Muscle of arm (tissue), 14 donors: ENCODE measurements at places on chromosomes 12 and 14. TPM values are rescaled to one million over a fixed set of nuclear protein-coding genes. Genes with fewer than 3 reads are reported as not detected.
A peak's percentile ranks its signal among the peaks of the same experiment; 100 is the strongest.

DNA sequence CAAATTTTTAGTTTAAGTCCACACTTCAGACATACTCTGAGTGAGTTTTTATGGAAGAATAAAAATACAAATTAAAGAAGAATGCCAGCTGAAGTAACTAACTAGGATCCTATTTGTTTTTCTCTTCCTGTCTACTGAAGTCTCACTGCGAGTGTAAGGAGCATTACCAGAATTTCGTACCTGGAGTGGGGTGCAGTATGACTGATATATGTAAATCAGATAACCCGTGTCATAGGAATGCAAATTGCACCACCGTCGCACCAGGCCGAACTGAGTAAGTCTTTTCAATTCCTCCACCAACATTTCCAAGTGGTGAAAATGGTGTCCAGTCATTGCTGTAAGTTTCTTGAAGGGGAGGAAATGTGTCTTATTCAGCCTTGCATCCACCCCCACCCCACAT is 52.9 kb downstream of the STAB2 start:
- DNase-seq, result no peak

DNA sequence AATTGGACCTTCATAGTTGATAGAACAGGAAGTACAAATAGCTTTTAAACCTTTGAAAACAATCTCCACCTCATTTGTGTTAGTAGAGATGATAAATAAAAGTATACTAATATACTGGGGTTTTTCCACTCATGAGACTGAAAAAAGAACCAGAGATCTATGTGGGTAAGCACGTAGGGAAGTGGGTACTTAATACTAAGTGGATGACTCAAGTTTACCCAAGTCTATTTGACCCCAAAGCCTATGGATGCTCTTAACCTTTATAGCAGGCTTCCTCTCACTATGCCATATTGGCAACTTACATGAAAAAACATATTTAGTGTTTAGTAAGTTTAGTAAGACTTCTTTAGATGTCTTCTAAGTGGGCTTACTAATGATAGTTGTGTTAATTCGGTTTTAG is 49.2 kb upstream of the CHPT1 start:
- no peak for DNase-seq

GRCh38 chr14:33509454-33509853 is 441.4 kb downstream of the EGLN3 start:
- no peak for DNase-seq

GRCh38 chr12:132021031-132021871 is 71.5 kb downstream of the EP400 start:
- DNase-seq, result no peak

DNA sequence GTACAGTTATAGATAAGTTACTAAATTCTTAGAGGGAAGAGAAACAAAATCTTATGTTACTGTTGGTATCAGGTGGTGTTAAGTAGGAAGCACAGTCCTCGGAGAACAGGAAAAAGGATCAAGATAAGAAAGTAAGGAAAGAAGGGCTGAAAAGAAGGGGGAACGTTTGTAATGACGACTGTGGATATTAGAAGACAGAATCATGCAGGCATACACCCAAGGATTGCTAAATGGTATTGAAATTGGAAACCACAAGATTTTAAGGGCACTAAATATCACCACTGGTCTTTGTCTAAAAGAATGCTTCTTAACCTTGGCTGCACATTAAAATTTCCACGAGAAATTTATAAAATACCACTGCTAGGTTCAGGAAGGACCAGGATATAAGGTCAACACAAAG is 34.1 kb upstream of the ERGIC2 start:
- no peak for DNase-seq

DNA sequence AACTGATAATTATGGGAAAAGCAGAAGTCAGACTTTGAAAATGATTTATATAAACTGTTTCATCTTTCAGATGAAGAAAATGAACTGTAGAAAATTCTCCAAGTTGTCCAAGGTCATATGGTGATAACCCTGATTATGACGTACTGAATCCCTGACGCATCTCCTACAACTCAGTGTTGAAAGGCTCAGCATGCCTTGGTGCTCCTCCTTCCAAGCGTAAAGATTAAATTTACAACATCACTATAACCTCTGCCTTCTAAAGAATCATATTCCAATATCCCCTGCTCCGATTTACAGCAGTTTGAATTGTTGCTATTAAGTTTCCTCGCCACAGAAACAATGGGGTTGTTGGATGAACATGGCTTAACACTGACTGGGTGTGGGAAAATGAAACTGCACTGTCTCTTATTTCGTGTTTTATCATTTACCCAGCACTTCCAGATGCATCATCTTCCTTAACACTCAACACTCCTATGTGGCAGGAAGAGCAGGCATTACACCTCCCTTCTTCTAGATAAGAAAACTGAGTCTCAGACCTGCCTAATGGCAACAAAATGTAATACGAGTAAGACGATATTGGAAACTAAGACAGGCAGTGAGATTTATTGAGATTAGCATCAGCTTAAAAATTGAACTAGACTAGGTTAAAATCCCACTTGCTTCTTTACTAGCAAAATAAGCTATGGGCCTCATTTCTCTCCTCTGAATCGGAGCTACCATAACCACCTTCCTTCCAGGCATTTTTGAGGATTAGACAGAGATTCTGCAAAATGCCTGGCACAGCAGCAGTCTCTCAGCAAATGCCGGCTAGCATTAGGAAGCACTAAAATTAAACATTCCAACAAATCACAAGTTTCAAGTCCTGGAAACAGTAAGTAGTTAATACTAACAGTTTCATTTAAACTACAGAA is 74.2 kb downstream of the PPM1H start:
- no peak for DNase-seq

DNA sequence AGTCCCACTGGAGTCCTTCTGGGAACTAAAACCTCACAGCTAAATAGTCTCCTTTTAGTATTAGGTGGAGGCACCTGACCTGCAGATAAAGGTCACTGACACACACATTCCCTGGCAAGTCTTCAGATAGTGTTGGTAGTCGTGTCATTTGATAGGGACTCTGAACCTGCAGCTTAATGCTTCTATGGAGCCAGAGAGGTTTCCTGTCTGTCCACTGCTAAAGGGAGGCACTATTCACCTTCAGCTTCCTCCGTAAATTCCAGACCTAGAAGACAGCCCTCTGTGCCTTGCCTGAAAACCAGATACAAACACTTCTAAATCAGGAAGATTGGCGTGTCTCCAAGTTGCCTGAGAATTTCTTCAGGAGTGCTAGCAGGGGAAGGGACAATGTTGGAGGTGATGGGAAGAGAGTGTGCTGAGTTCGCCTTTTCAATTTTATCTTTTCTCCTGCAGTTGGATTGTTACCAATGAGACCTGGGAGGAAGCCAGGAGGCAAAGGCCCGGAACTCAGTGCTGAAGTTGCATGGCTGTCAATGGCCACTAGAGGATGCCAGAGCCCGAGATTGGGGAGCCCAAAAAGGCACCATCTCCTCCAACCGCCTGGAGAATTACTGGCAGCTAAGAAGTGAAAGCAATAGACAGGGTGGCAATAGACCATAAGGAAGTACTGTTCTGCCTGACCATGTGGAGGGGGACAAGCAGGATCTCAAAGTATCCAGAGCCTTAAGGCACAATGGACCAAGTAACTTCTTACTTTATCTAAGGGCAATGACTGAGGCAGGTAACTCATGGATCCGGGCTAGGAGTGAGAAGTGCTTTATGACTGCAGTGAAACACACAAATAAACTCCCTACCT is 81.6 kb upstream of the SCAF11 start:
- DNase-seq, result peak; percentile 25

- no peak for DNase-seq
Measured at GRCh38 chr12:64122154-64122553, 99.9 kb downstream of the KICS2 start.

GRCh38 chr12:26275313-26276131 is 80.1 kb downstream of the SSPN start:
- DNase-seq, result no peak

- no peak for DNase-seq
Measured at GRCh38 chr14:29353513-29353912, 574.1 kb downstream of the PRKD1 start.

DNA sequence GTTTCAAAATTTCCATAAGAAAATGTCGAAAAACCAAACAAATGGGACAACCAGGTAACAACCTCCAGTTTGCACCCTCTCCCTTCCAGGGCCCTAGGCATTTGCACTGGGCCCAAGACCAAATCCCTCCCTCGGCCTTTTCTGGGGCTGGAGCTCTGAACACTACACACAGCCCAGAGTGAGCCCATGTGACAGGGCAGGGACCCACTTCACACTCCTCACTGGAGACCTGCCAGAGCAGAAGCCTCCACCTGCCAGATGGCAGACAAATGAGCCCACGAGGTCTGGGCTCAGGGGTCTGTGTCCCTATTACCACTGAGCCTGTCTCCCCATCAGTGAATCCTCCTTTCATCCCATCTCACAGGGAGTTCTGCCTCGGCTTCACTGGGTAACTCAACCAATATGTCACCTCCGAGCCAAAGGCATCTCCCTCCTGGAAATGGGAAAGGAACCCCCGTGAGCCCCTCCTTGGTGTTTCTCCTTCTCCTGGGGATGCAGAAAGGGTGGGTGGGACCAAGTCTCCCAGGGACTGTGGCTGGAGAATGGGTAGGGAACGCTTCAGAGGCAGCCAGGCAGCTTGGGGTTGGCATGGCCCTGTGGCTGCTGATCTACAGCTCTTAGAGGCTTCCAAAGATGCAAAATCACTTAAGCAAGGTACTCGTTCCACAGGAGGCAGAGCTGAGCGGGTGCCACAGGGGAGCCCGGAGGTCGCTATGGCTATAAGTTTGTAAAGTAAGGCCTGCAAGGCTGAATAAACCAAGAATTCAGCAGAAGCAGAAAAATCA is 10.6 kb downstream of the VWF start:
- DNase-seq, result no peak

GRCh38 chr14:93962701-93963601 is 13.4 kb downstream of the ASB2 start:
- no peak for DNase-seq

DNA sequence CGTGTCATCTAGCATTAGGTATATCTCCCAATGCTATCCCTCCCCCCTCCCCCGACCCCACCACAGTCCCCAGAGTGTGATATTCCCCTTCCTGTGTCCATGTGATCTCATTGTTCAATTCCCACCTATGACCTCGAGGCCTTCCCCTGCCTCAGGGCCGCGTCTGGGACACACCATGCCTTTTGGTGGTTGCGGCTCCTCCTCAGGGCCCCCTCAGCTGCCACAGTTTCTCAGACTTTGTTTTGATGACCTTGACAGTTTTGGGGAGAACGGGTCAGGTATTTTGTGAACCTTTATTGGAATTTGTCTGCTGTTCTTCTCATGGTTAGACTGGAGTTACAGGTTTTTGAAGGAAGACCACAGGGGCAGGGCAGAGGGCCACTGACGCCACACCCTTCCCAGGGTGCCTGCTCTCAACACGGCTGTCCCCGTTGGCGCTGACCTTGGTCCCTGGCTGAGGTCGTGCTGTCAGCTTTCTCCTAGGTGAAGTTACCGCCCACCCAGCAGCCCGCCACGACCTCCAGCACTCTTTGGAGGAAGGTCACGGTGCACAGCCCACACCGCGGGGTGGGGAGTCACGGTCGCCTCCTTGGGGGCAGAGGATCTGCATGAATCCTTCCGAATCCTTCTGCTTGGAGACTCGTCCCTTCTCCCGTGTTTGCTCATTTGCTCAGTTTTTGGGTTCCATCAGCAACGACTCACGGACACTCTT is 130.5 kb downstream of the KIF26A start:
- no peak for DNase-seq

DNA sequence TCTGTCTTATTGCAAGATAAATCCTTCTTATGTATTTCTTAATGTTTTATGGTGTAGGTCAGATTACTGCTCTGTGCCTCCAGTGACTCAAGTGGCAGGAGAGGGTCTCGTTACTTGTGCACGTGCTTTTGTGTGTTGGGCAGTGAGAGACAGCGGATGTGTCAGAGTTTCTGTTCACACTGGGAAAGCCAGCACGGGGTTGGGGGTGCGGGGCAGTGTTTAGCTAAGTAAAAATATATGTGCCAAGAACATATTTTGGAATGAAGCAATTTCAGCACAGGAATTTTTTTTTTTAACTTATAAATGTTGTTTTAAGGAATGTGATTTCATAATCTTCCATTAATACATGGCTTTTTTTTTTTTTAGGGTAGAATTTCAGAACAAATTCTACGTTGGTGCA is 4.5 kb upstream of the DNAH10 start:
- DNase-seq, result no peak

DNA sequence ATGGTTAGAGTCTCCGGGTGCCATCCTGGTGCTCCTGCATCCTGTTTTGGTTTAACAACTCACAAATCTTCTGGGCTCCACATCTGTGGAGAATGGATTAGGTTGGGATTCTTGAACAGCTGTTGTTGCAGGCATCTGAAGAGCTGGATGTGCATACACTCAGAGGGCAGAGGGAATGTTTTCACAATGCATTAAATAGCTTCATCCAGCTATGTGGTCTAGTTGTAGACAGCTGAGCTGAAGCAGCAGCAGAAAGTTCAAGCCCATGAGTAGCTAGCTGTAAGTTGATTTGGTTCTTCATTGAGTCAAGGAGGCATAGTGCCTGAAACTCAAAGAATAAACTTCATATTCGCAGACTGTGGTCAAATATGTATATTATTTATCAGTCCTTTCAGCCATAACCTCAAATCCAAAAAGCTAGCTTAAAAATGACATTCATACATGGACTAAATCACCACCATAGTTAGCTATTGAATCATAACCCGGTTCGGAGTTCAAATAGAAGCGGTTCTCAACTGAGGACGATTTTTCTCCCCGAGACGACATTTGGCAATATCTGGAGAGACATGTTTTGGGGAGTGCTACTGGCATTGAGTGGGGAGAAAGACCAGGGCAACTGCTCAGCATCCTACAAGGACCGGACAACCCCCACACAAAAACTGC is 858 bp upstream of the ANKRD13A start:
- DNase-seq, result peak; percentile 37

DNA sequence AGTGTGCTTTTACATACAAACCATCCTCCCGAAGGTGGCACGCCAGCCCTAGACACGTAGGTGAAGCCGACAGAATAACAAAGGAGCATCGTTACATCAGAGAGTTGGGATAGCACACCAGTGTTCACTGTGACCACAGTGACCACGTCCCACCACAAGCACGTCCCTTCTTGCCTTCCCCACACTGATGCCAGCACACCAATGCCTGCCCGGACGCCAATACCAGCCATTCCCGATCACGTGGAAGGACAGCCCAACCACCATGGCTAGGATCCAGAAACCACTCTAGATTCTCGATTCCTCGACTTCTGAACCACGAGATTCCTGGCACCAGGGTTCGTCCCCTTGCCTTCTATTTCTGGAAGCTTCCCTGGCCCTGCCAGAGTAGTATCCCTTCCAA is 48.0 kb upstream of the GPR68 start:
- DNase-seq, result no peak

DNA sequence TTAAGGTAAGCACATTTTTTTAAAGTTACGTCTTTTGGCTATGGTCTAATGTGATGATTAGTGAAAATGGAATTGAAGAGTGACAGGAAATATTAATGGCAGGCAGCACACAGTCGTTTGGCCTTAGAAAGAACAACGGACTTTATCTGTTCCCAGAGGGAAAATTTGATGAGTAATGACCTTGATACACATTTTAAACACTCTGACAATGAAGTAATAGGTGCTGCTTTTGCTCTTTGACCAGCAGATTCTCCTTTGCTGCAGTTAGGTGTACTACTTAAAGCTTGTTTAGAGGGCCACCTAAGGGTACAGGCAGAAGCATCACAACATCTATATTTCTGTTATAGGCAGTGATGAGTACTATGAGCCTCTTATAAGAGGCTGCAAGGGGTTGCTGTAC is 27.1 kb upstream of the RNU6-8 start:
- DNase-seq, result no peak

- no peak for DNase-seq
Measured at GRCh38 chr12:68899251-68899771, 33.7 kb downstream of the CPM start.

The CCDC196 gene
- not detected for polyA plus RNA-seq

The OR6C2 gene
- polyA plus RNA-seq, result not detected

The ERBB3 gene
- 122 TPM for polyA plus RNA-seq

The NXPH4 gene
- polyA plus RNA-seq, result 4.7 TPM

The KRT5 gene
- 0.64 TPM for polyA plus RNA-seq

The SLC8A3 gene
- polyA plus RNA-seq, result 7.6 TPM

The WNT1 gene
- not detected for polyA plus RNA-seq
